ENCODE measurements at places on chromosomes 11 and 22.

DNA sequence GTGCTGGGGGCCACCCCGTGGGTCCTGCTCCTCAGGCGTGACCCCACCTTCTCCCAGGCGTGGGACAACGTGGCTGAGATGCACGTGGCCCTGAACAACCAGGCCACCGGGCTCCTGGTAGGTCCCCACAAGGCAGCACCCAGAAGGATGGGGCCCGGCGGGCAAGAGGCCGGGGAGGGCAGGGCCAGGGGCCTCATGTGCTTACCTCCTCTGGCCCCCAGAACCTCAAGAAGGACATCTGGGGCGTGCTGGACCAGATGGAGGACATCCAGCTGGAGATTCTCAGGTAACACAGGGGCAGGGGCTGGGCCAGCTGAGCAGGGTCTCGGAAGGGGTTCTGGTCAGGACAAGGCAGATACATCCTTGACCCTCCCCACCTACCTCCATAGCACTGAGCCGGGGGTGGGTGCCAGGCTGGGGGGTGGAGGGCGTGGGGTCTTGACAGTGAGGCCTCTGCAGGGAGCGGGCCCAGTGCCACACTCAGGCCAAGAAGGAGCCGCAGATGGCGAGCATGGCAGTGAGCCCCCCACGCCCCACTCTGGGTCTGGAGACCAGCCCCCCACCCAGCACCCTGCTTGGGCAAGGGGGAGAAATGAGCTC is 186.3 kb downstream of the IGLL1 start:
- no peaks in the 10 kb centered on the region for H3K27me3 ChIP-seq
- no peak overlapping the region for H3K27ac ChIP-seq
- H3K4me1 ChIP-seq = no peaks in the 10 kb centered on the region
- peak; percentile 17 for DNase-seq

GRCh38 chr11:35937700-35938099 is 6.2 kb upstream of the LDLRAD3 start:
- no peak overlapping the region for H3K4me3 ChIP-seq
- H3K27me3 ChIP-seq = peaks cover 21% of the 10 kb centered on the region
- H3K27ac ChIP-seq = no peak overlapping the region
- H3K4me1 ChIP-seq = no peaks in the 10 kb centered on the region

DNA sequence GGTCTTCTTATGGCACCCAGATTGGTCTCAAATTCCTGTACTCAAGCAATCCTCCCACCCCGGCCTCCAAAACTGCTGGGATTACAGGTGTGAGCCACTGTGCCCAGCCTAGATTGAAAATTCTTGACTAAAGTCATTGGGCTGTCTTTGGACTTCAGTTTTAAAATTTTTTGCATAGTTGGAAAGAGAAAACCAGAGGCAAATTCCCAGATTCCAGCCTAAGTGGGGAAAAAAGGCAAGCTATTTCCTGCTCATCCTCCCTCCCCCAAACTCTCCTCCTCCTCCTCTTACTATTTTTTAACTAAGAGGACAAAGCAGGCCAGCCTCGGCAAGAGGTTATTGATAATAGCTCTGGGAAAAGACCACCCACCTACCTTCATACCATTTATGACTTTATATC is 78.6 kb upstream of the CLMP start:
- H3K36me3 ChIP-seq = no peaks in the 10 kb centered on the region
- no peaks in the 10 kb centered on the region for H3K4me1 ChIP-seq
- peaks cover 29% of the 10 kb centered on the region for H3K27me3 ChIP-seq
- DNase-seq = no peak
- no peak overlapping the region for H3K27ac ChIP-seq

DNA sequence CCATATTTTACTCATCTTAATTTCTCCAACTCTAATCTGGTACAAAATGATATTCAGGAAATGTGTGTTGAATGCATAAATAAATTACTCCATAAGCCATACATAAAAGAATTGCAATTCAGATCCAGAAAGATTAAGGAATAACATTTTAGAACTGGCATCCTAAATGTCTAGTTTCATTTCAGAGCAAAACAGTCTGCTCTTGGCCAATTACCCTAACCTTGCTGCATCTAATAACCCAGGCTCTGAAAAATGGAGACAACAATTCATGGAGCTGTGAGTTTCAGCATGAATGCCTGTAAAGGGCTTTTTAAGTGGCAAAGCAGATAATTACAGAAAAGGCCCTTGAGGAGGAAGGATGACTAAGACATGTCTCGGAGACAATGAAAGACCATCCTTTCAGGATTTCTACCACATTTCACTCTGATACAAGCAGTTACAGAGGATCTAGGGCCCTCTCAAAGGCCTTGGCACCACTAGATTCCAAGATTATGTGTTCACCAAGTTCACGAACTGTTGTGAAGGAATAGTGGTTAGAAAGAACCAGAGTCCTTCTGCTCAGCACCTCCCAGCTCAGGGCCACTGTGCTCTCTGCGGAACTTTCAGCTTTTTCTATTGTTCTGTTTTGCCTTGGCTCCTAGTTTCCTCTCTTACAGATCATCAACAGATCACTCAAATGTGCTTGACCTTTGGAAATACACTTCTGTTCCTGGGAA is 157.6 kb upstream of the BLID start:
- no peak overlapping the region for H3K27ac ChIP-seq
- H3K27me3 ChIP-seq = no peaks in the 10 kb centered on the region
- no peak overlapping the region for H3K4me3 ChIP-seq
- no peaks in the 10 kb centered on the region for H3K36me3 ChIP-seq

GRCh38 chr11:64831411-64831891 is 13.0 kb downstream of the CDC42BPG start:
- no peak for DNase-seq
- H3K4me3 ChIP-seq = no peak overlapping the region
- no peak overlapping the region for H3K27ac ChIP-seq

DNA sequence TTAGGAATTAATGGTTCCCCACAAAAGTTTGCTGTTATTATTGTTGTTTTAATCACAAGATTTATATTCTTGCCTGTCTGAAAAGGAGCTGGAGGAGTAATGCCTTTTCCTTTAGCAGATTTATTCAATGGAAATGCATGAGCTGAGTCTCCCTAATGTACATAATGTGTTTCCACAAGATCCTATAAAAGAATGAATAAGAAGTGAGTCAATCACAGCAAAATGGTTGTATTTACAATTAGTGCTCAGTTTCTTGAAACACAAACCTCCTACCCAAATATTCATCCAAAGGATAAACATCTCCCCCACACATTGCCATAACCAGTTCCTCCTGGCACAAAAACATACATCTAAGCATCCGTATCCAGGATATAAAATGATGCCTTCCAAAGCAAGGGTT is 33.3 kb downstream of the ME3 start:
- H3K4me1 ChIP-seq = peaks cover 9% of the 10 kb centered on the region
- no peak overlapping the region for H3K4me3 ChIP-seq
- H3K27ac ChIP-seq = no peak overlapping the region
- H3K36me3 ChIP-seq = no peaks in the 10 kb centered on the region

GRCh38 chr11:6411594-6412031 is 7.3 kb downstream of the APBB1 start:
- no peak overlapping the region for H3K27ac ChIP-seq
- DNase-seq = no peak
- H3K4me3 ChIP-seq = no peak overlapping the region
- peaks cover 35% of the 10 kb centered on the region for H3K36me3 ChIP-seq

GRCh38 chr22:27952091-27952490 is 33.0 kb upstream of the PITPNB start:
- H3K27me3 ChIP-seq = no peaks in the 10 kb centered on the region
- no peak overlapping the region for H3K27ac ChIP-seq
- DNase-seq = no peak
- no peaks in the 10 kb centered on the region for H3K36me3 ChIP-seq
- H3K4me1 ChIP-seq = no peaks in the 10 kb centered on the region

DNA sequence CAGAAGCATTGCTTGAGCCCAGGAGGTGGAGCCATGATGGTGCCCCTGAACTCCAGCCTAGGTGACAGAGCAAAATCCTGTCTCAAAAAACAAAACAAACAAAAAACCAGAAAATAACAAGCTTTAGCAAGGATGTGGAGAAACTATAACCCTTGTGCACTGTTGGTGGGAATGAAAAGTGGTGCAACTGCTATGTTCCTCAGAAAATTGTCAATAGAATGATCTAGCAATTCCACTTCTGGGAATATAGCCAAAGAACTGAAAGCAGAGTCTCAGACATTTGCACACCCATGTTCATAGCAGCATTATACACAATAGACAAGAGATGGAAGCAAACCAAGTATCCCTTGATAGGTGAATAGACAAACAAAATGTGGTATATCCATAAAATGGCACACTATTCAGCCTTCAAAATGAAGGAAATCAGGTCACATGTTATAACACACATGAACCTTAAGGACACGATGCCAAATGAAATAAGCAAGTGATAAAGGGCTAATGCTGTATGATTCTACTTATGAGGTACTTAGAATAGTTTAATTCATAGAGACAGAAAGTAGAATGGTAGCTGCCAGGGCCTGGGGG is 15.9 kb downstream of the KLHL22 start:
- H3K27ac ChIP-seq = no peak overlapping the region
- no peak for DNase-seq
- H3K4me1 ChIP-seq = peaks cover 25% of the 10 kb centered on the region
- H3K36me3 ChIP-seq = peaks cover 28% of the 10 kb centered on the region
- H3K27me3 ChIP-seq = no peaks in the 10 kb centered on the region

DNA sequence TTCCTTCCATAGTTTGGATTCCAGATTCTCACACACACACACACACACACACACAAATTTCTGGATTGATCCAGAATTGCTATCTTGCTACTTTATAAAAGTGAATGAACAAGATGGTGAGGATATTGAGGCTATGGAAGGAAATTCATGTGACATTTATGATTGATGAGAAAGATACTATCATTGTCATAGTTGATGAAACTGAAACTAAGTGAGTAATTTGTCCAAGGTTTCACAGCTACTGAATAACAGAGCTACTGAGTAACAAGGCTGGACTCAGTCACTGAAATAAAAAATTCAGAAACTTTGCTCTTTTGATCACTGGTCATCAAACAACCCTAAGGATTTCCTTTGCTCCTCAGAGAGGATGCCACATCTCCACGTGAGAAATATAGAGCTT is 16.2 kb downstream of the OR5D16 start:
- H3K4me3 ChIP-seq = no peak overlapping the region
- DNase-seq = no peak
- H3K4me1 ChIP-seq = no peaks in the 10 kb centered on the region
- no peak overlapping the region for H3K27ac ChIP-seq

- no peak overlapping the region for H3K27ac ChIP-seq
- peaks cover 4% of the 10 kb centered on the region for H3K27me3 ChIP-seq
- DNase-seq = no peak
- peaks cover 16% of the 10 kb centered on the region for H3K4me1 ChIP-seq
- H3K4me3 ChIP-seq = no peak overlapping the region
- no peaks in the 10 kb centered on the region for H3K36me3 ChIP-seq
Observed at GRCh38 chr11:64141081-64141783, 24.7 kb downstream of the MACROD1 start.

GRCh38 chr11:65112546-65113360 is 1.1 kb downstream of the TM7SF2 start:
- H3K4me3 ChIP-seq = peak overlapping the region; percentile 87
- H3K36me3 ChIP-seq = peaks cover 21% of the 10 kb centered on the region
- peak overlapping the region; percentile 92 for H3K27ac ChIP-seq
- DNase-seq = peak; percentile 85
- peaks cover 4% of the 10 kb centered on the region for H3K27me3 ChIP-seq
- peaks cover 54% of the 10 kb centered on the region for H3K4me1 ChIP-seq

DNA sequence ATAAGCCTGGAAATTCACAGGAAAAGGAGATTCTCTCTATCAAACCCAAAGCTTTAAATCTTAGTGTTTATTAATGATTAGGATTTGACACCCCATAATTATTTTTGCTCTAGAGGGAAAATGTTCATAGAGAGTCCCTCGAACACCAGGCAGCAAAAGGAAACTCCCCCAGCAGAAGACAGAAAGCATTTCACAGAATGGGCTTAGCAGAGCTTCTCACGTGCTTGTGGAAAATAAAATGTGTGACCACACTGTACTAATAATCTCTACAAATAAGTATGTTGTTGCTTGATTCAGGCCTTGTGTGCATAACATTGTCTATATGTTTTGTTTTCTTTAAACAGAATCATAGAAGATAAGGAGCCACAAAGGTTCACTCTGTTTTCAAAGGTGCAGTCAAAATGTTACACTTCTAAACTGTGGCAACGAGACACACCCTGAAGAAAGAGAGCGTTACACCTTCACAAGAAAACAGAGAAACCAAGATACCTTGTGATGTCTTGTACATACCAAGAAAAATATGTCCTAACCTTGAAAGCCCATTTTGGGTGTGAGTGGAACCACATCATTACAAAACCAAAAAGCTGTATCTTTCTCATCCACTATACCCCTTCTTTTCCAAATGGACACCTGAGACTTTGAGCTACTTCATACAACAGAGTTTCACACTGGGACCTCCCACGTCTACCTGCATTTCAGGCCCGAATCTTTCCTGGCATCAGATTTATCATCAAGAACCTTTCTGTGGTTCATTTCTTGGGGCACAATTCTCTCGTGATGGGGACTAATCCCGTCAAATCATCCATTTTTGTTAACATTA is 282.5 kb downstream of the ETS1 start:
- H3K27me3 ChIP-seq = no peaks in the 10 kb centered on the region
- peak overlapping the region; percentile 99 for H3K27ac ChIP-seq
- peak; percentile 32 for DNase-seq
- H3K4me3 ChIP-seq = peak overlapping the region; percentile 45
- H3K4me1 ChIP-seq = peaks cover 87% of the 10 kb centered on the region
- H3K36me3 ChIP-seq = peaks cover 21% of the 10 kb centered on the region

DNA sequence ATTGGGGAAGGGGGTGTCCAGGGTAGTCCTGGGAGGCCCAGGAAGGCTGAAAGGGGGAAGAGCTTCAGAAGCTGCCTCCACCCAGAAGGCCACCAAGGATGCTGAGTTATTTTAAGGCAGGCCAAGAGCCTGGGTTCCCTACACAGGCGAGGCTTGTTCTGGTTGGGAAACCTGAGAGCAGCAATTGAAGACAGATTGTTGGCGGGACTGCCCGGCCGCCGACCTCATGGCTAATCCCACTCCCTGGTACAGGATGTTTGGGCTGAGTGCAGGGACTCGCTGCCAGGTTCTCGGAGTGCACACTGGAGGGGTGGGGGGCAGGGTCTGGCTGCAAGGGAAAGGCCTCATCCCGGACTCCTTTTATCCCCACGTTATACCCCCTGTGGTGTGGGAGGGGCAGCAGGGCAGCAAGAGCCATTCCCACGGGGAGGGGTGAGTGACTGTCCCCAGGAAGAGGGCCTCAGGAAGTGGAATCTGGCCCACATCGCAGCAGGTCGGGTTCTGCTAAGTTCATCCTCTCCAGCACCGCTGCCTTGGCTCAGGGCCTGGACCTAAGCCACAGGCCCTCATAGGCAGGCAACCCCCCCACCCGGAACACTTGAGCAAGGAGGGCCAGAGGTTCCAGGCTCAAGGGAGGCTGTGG is 43.6 kb upstream of the PRR5 start:
- peaks cover 41% of the 10 kb centered on the region for H3K27me3 ChIP-seq
- no peak for DNase-seq

DNA sequence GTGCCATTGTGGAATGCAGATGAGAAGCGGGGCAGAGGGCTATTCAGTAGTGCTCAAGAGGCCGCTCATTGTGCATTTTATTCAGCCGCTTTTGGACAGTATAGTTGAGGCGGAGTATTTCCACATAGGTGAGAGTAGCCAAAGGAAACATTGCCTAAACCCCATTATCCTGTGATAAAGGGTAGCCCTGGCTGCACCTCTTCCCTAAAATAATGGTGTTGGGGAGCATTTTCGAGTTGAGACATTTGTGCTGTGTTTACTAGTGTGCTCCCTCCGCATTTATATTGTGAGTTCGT is 68.8 kb downstream of the SPECC1L start:
- no peak for DNase-seq
- H3K4me1 ChIP-seq = peaks cover 14% of the 10 kb centered on the region
- no peaks in the 10 kb centered on the region for H3K27me3 ChIP-seq
- H3K36me3 ChIP-seq = peaks cover 32% of the 10 kb centered on the region
- H3K27ac ChIP-seq = peak overlapping the region; percentile 4
